ENCODE measurements at places on chromosomes 2 and 18.

- DNase-seq: no peak
Observed at GRCh38 chr18:3067165-3067661, 54.3 kb upstream of the LPIN2 start.

GRCh38 chr2:85704800-85705679, 10.9 kb downstream of the GNLY start:
- DNase-seq: no peak

GRCh38 chr2:68970566-68971265, 3.7 kb upstream of the GKN1 start:
- no peak for DNase-seq

DNA sequence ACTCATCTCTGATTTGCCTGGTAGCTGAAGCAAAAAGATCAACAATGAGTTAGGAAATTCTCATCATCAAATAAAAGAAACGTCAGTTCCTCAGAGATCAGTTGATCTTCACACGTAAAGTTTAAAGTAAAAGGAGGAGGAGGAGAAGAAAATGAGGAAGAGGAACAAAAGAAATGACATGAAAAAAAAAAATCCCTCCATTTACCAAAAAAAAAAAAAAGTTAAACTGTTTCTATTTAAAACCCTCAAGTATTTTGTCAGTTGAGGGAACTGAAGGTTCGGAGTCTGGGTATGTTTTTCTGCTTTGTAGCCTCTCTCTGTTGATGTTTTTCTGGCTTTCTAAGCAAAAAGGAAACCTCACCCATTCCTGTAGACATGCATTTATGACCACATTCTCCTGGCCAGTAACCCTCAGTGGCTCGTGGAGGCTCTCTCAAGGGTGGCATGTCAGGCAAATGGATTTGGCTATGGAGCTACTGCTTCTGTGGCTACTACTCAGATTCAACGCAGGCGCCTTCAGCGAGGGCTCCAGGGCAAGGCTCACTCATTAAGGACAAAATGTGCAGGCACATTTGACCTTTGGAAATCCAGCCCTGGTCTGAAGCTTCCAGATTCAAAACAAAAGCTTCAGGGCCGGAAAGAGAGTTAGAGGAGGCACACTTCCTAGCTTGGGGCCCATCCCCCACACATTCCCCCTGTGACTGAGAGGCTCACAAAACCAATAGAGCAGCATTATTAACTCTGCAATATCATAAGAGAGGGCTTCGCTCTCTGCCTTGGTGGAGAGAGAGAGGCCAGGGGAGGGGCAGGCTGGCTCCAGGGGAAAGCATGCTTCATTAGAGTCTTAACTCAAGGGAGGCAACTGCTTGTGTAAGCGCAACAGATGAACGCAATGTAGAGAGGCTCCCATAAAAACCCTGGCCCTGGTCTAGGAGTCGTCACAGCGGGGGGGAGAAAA, 22.3 kb downstream of the KLF7 start:
- DNase-seq: no peak

DNA sequence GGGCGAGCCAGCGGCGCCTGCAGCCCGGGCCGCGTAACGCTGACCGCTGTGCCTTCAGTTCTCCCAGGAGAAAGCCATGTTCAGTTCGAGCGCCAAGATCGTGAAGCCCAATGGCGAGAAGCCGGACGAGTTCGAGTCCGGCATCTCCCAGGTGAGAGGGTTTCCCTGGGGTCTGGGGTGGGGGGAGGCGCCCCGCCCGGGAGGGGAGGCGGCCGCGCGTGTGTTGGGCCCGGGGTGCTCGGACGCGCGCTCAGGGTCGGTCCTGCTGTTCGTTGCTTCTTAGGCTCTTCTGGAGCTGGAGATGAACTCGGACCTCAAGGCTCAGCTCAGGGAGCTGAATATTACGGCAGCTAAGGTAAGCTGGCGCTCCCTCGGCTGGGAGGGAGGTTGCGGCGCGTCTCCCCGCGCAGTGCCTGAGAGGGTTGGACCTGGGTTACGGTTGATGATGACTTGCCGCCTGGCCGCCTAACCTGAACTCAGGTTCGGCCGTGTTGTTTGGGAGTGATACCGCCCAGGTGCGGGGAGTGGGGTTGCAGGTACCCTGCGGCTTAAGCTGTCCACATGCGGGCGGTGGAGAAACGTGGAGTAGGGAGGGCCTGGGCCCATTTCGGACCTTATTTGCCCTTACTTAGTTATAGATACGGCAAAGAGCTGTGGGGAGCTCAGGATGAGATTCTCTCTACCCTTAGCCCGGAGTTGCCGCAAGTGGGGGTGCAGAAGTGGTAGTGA, 638 bp downstream of the RPS7 start:
- peak; percentile 30 for DNase-seq

- DNase-seq: no peak
Observed at GRCh38 chr2:162233197-162233596, 10.0 kb downstream of the FAP start.

GRCh38 chr18:12658426-12659138, 675 bp upstream of the SPIRE1 start:
- DNase-seq: peak; percentile 53

GRCh38 chr2:178478130-178478438, 316 bp downstream of the FKBP7 start:
- no peak for DNase-seq

DNA sequence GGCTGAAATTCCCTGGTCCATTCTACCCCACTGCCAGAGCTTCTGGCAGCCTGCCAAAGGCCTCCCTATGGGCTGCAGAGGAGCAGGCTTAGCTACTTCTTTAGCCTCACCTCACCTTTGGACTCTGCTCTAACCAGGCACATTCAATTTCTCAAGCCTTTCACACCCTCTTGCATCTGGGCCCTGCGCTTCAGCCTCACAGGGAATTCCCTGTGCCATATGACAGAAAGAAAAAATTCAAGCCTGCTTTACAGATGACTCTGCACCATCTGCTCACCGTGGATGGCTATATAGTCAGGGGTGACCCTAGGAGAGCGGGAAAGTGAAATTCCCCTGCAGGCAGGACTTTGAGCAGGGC, 62.5 kb downstream of the REEP1 start:
- peak; percentile 92 for DNase-seq

DNA sequence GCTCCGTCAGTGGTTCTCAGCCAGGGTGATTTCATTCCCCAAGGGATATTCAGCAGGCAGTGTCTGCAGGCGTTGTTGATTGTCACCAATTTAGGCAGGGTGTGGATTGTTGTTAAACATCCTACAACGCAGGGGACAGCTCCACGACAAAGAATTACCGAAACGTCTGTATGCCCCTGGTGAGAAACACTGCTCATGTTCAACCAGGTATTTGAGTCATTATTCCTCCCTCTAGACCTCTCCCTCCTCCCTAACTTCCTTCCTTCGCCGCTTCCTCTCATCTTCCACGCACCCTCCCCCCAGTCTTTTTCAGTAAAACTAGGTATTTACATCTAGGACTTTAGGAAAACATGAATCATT, 50.8 kb downstream of the NCK2 start:
- no peak for DNase-seq

DNA sequence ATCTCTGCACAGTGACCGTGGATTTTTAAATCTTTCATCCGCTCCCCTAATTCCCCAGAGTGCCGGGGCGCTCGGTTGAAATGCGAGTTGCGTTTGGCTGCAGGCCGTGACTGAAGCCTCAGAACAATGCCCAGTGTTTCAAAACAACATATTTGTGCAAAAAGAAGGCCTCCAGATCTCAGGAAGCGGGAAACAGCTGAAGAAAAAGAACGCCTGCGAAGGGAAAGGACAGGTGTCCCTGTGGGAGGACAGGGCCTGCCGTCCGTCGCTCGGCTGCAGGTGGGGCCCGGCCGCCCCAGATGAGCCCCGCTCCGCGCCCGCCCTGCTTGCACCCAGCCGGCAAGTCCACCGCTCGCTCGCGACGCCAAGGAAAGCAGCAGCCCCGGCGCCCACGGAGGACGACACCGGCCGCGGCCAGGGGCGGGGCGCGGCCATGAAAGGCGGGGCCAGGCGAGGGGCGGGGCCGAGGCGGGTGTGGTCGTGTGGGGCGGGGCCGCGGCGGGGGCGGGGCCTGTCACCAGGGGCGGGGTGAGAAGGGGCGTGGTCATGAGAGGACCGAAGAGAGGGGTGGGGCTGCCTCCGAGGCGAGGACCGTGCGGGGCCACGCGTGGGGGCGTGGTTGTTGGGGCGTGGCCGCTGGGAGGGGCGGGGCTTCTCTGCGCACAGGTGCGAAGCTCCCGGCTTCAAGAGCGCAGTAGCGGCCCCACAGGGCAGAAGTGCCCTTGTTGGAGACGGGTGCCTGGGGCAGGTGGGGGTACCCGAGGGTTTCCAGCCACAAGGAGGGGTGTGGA, 17.6 kb upstream of the BOK start:
- no peak for DNase-seq

GRCh38 chr18:56511996-56512395, 126.4 kb downstream of the TXNL1 start:
- no peak for DNase-seq

GRCh38 chr18:23226391-23226790, 91.1 kb downstream of the CABLES1 start:
- no peak for DNase-seq

DNA sequence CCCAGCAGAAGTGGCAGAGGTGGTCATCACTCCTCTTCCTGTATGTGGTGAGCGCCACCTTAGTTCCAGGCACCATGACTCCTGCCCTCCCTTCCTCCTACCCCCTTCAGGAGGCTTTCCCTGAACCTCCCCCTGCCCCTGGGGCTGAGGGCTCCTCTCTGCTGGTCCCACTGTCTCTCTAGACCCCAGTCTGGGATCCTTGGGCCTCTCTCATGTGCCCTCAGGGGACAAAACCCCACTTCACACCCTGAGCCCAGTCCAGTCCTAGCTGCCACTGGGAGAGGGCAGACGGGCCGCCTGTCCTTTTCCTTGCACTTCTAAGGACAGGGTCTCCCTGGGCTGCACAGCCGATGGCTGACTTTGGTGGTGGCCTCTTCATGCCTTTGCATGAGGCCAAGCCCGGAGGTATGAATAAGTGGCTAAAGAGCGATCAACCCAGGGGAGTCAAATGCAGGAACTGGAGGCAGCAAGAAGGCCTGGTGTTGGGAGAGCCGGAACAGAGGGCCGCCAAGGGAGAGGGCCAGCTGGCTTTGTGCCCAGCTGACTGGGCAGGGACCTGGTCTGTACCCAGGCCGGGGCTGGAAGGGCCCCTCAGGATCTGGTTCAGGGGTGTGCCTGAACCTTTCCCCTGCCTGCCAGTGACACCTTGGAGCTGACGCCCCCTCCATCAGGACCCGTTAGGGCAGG, 29.5 kb downstream of the GLI2 start:
- DNase-seq: no peak
